ENCODE measurements at places on chromosomes 13 and 19. TPM values are rescaled to one million over a fixed set of nuclear protein-coding genes. Genes with fewer than 3 reads are reported as not detected.
A peak's percentile ranks its signal among the peaks of the same experiment; 100 is the strongest.

GRCh38 chr13:95440441-95441088 is 112.0 kb upstream of the CLDN10 start:
- no peaks in the 10 kb centered on the region for H3K4me1 ChIP-seq
- H3K27me3 ChIP-seq, result peaks cover 3% of the 10 kb centered on the region
- no peak overlapping the region for H3K27ac ChIP-seq
- no peak overlapping the region for H3K4me3 ChIP-seq
- DNase-seq, result no peak
- H3K36me3 ChIP-seq, result no peaks in the 10 kb centered on the region

- peaks cover 14% of the 10 kb centered on the region for H3K36me3 ChIP-seq
- no peaks in the 10 kb centered on the region for H3K27me3 ChIP-seq
- no peak overlapping the region for H3K27ac ChIP-seq
- no peak overlapping the region for H3K4me3 ChIP-seq
- peaks cover 30% of the 10 kb centered on the region for H3K4me1 ChIP-seq
These were observed 47.3 kb upstream of the NPAS1 start for GRCh38 chr19:46972311-46972710.

- no peak overlapping the region for H3K27ac ChIP-seq
- no peak for DNase-seq
- no peak overlapping the region for H3K4me3 ChIP-seq
- peaks cover 37% of the 10 kb centered on the region for H3K4me1 ChIP-seq
- H3K36me3 ChIP-seq, result peaks cover 23% of the 10 kb centered on the region
These were observed 2.0 kb upstream of the C19orf12 start for GRCh38 chr19:29717051-29717450.

DNA sequence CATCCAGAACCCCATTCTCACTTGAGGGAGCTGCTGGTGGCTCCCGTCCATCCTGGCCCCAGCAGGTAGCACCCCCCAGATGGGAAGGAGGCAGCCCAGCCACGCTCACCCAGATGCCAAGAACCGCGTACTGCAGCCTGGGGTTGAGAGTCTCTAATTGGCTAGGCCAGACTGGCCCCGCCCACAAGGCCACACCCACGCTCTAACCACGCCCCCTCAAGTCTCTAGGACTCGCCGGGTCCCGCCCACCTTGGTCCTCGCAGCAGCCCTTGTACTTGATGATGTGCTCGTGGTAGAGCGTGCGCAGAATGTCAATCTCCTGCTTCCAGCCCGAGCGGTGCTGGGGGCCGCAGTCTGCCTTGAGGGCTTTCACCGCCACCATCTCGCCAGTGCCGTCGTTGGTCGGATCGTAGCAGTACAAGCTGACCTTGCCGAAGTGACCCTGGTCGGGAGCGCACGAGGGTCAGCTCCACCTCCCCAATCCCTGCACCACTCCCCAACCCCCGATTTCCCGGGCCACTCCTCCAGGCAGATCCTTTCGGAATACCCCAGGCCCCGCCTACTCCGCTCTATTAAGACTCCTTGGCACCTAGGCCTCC is 14.5 kb upstream of the ICAM3 start:
- H3K27ac ChIP-seq, result no peak overlapping the region
- H3K4me3 ChIP-seq, result no peak overlapping the region
- no peaks in the 10 kb centered on the region for H3K4me1 ChIP-seq
- no peaks in the 10 kb centered on the region for H3K27me3 ChIP-seq
- DNase-seq, result peak; percentile 43
- peaks cover 39% of the 10 kb centered on the region for H3K36me3 ChIP-seq

DNA sequence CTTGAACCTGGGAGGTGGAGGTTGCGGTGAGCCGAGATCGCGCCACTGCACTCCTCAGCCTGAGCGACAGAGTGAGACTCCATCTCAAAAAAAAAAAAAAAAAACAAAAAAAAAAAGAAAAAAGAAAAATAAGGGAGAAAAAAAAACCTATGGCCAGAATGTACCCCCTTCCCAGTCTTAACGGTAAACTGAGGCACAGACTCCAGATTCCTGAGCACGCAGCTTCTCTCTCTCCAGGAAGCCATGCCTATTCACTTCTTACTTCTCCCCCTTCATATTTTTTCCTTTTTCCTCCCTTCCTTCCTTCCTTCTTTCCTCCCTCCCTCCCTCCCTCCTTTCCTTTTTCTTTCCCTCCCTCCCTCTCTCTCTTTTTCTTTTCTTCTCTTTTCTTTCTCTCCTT is 5.4 kb downstream of the ADGRE2 start:
- DNase-seq, result no peak
- no peak overlapping the region for H3K4me3 ChIP-seq
- H3K4me1 ChIP-seq, result peaks cover 14% of the 10 kb centered on the region
- no peaks in the 10 kb centered on the region for H3K36me3 ChIP-seq
- no peak overlapping the region for H3K27ac ChIP-seq

- no peaks in the 10 kb centered on the region for H3K4me1 ChIP-seq
- no peaks in the 10 kb centered on the region for H3K27me3 ChIP-seq
- H3K36me3 ChIP-seq, result no peaks in the 10 kb centered on the region
- DNase-seq, result no peak
These were observed 128.1 kb downstream of the TUBA3C start for GRCh38 chr13:19053561-19053960.

DNA sequence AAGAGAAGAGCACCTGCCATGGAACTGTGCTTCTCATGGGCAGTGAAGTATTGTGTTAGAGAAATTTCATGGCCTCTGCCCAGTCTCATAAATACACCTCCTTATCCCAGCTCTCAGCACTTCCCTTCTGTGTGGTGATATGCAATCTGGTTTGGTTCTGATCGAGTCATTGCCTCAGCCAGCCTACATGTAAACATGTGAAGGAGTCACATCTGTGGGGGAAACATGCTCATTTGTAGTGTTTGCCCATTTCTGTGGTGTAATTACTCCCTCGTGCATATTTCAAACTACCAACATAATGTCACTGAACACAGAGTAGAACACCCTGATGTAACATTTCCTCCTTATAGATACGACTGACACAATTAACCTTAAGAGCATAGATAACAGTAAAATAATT is 183.0 kb downstream of the DCT start:
- DNase-seq, result no peak
- H3K27ac ChIP-seq, result no peak overlapping the region
- H3K4me1 ChIP-seq, result no peaks in the 10 kb centered on the region
- no peaks in the 10 kb centered on the region for H3K27me3 ChIP-seq
- no peaks in the 10 kb centered on the region for H3K36me3 ChIP-seq

DNA sequence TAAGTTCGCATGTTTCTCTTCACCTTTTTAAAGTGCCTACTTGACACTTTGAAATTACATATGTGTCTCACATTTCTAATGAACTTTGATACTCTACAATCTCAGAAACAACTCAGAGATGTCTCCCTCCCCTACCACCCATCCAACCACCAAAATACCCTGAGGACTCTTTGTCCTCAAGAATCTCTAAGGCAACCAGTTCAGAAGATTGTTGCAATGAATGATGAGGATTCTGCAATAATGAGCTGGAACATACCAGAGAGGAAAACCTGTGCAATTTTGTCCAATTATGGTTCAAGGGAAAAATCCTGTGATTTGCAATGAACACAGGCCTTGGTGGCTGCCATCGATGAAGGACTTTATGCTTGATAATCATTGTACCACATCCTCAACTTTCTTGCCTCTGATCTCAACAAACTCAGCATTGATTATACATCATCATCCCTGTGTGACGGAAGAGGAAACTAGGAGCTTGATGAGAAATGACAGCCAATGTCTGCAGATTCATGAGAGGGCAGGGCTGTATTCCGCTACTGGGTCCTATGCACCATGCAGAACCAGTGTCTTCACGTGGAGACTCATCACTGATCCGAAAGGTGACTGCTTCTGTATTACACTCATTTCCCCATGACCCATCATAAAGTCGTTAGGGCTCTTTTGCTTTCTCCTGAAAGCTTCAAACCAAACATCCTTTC is 1.1 kb downstream of the FPR1 start:
- DNase-seq, result no peak
- no peaks in the 10 kb centered on the region for H3K27me3 ChIP-seq
- H3K36me3 ChIP-seq, result no peaks in the 10 kb centered on the region
- H3K27ac ChIP-seq, result no peak overlapping the region

GRCh38 chr13:21047087-21047486 is 14.3 kb downstream of the LATS2 start:
- DNase-seq, result no peak
- H3K4me1 ChIP-seq, result peaks cover 9% of the 10 kb centered on the region
- H3K27me3 ChIP-seq, result peaks cover 10% of the 10 kb centered on the region
- H3K36me3 ChIP-seq, result no peaks in the 10 kb centered on the region
- H3K27ac ChIP-seq, result no peak overlapping the region

- DNase-seq, result no peak
- H3K27ac ChIP-seq, result no peak overlapping the region
- peaks cover 38% of the 10 kb centered on the region for H3K36me3 ChIP-seq
- H3K4me3 ChIP-seq, result no peak overlapping the region
- H3K4me1 ChIP-seq, result no peaks in the 10 kb centered on the region
These were observed 12.0 kb downstream of the THOP1 start for GRCh38 chr19:2797280-2797679.

GRCh38 chr19:48053856-48054255 is 10.0 kb upstream of the CABP5 start:
- DNase-seq, result no peak
- H3K4me3 ChIP-seq, result no peak overlapping the region
- no peaks in the 10 kb centered on the region for H3K27me3 ChIP-seq
- H3K27ac ChIP-seq, result no peak overlapping the region
- no peaks in the 10 kb centered on the region for H3K4me1 ChIP-seq

GRCh38 chr19:31716826-31717225 is 367.6 kb upstream of the TSHZ3 start:
- H3K27ac ChIP-seq, result no peak overlapping the region
- no peaks in the 10 kb centered on the region for H3K36me3 ChIP-seq
- H3K27me3 ChIP-seq, result no peaks in the 10 kb centered on the region
- H3K4me1 ChIP-seq, result no peaks in the 10 kb centered on the region
- H3K4me3 ChIP-seq, result no peak overlapping the region
- no peak for DNase-seq

DNA sequence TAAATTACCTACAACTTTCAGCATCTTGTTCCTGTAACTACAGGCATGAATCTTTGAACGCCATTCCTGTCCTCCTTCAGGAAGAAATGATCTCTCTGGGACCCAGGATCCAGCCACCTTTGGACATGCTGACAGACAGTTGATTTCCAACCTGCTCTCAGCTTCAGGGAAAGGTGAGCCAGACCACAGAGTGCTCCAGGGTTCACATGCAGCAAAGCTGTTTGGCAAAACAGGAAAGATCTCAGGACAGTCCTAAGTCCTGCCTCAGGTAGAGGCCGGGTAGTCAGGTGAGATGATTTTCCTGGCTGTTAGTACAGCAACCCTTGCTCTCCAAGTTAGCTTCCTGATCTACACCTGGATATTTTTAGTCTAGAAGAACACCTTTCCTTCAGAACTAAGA is 9.1 kb downstream of the SLC15A1 start:
- H3K27me3 ChIP-seq, result peaks cover 3% of the 10 kb centered on the region
- no peak overlapping the region for H3K4me3 ChIP-seq
- H3K36me3 ChIP-seq, result no peaks in the 10 kb centered on the region

DNA sequence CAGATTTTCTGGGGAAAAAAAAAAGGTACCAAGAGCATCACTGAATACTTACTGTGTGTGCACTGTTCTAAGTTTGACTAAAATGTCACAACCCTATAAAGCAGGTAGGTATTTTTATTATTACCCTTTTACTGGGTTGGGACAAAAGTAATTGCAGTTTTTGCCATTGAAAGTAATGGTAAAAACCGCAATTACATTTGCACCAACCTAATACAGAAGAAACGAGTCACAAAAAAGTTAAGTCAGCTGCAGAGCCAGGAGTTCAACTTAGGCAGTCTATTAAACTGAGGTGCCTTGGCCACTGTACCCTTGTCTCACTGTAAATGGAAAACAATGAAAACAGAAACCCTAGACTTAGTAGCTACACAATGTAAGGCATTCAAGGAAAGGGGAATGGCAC is 281.9 kb downstream of the SUCLA2 start:
- H3K36me3 ChIP-seq, result no peaks in the 10 kb centered on the region
- no peaks in the 10 kb centered on the region for H3K27me3 ChIP-seq
- H3K27ac ChIP-seq, result no peak overlapping the region
- no peaks in the 10 kb centered on the region for H3K4me1 ChIP-seq
- H3K4me3 ChIP-seq, result no peak overlapping the region

DNA sequence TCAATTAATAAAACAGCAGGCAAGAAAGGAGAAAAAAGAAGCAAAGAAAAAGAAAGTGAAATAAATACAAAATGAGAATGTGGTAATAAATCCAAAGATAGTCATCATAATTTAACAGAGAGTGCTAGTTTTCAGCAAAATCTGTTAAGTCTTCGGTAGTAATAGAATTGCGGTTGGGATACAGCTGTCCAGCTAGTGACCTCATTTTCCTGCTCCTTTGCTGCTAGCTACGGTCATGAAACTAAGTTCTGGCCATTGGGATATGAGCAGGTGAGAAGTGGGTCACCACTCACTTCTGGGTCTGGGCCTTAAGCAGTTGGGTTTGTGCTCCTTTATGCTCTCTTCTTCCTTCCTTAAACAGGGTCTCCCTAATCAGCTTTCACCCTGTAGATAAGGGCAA is 11.7 kb upstream of the DGKH start:
- no peak overlapping the region for H3K27ac ChIP-seq
- H3K4me3 ChIP-seq, result no peak overlapping the region
- peaks cover 15% of the 10 kb centered on the region for H3K4me1 ChIP-seq
- H3K36me3 ChIP-seq, result peaks cover 4% of the 10 kb centered on the region

GRCh38 chr13:26946684-26947343 is 186.2 kb upstream of the GPR12 start:
- DNase-seq, result no peak
- no peak overlapping the region for H3K4me3 ChIP-seq
- H3K27me3 ChIP-seq, result peaks cover 4% of the 10 kb centered on the region

DNA sequence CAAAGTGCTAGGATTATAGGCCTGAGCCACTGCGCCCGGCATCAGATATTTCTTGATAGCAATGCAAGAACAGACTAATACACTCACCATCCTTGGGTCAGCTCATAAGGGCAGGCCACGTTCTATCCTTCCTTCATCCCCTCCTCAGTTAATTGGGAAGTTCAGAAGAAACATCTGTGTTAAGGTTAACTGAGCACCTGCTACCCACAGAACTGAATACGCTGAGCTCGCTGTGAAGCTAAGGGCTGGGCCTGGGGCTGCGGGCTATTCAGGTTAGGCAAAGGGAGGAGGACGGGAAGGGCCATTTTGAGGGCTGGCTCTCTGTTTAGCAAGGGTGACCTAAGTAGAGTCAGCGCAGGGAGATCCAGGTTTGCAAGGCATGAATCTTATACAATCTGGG is 43.0 kb upstream of the UQCRFS1 start:
- H3K4me3 ChIP-seq, result no peak overlapping the region
- H3K36me3 ChIP-seq, result no peaks in the 10 kb centered on the region
- no peak overlapping the region for H3K27ac ChIP-seq
- peaks cover 19% of the 10 kb centered on the region for H3K27me3 ChIP-seq
- no peaks in the 10 kb centered on the region for H3K4me1 ChIP-seq
- no peak for DNase-seq

DNA sequence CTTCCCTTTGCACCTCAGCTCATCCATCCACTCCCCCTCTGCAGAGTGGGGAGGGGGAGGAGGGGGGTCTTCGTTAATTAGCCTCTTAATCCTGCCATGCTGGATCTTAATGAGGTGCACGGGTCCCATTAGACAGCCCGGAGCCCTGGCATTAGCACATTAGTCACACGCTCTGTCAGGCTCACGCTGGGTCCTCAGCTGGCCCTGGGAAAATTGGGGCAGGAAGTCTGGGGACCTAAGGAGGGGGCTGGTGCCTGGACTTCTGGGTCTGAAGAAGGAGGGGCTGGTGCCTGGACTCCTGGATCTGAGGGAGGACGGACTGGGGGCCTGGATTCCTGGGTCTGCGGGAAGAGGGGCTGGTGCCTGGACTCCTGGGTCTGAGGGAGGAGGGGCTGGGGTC is 444 bp upstream of the NCCRP1 start:
- H3K27me3 ChIP-seq, result peaks cover 41% of the 10 kb centered on the region
- no peak overlapping the region for H3K4me3 ChIP-seq
- H3K36me3 ChIP-seq, result no peaks in the 10 kb centered on the region

CYP2A6 gene
- total RNA-seq, result not detected

NEK3 gene
- 2.5 TPM for total RNA-seq

BAX gene
- total RNA-seq, result 350 TPM

GPR42 gene
- total RNA-seq, result not detected

PRRG2 gene
- 1.5 TPM for total RNA-seq

Measured in activated CD8-positive, alpha-beta T cell treated with anti-CD3 and anti-CD28 coated beads, Interleukin-2, amount 10 ng/mL, durations not matched to agents 7 days and 5 days (primary cell).